ENCODE measurements at places on chromosomes 12 and 14.

- no peak for DNase-seq
Observed at GRCh38 chr12:27576667-27577347, 52.8 kb downstream of the PPFIBP1 start.

GRCh38 chr14:105093431-105094192 lies 28.4 kb upstream of the GPR132 start:
- no peak for DNase-seq

- DNase-seq: no peak
Observed at GRCh38 chr12:43289426-43289801, 262.6 kb downstream of the ADAMTS20 start.

DNA sequence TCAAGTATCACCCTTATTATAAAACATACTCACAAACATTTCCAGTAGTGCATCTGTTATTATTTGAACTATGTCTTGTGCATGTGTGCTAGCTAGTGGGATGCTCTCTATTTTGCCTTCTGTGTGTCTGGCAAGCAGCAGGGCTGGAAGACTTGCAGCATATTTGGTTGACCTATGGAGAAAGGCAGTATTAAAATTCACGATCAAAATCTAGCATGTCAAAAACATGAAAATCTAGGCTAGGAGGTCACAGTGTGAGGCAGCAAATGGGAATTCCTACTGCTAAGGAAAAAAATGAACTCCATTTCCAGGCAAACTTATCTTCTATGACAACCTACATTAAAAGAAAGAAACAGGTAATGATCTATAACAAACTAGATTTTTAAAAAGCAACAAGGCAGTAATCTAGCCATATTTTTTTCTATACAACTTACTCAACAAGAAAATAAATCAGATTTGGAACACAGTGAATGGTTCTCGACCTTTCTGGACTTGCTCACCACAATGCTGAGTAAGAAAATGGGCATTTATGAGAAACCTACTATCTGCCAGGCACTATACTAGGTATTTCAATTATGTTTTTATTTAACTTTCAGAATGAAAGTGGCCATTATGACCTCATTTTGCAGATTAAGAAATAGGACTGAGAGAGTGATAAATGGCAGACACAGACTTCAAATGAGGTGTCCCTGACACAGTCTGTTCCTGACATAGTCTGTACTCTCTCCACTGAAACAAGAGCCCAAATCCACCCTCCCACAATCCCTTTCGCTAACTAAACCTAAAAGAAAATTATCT lies 96.8 kb downstream of the TXNDC16 start:
- DNase-seq: peak; percentile 47

- no peak for DNase-seq
Observed at GRCh38 chr14:66543996-66544395, 36.0 kb downstream of the GPHN start.

DNA sequence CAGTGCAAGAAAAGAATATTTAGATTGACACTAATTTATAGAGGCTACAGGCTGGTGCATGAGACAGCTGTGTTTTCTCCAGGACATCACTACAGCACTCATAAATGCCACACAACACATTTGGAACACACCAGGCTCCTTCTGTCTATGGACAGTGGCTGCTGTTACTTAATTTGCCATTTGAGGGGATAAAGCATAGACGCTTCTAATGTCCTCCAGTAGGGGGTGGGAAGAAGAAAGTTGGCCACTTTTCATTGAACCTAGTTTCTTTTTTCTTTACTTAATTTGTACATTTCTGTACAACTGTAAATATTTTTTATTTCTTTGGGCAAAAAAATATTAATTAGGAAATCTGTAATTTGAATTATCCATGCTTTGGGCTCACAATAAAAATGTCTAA lies 12.4 kb upstream of the RTN1 start:
- no peak for DNase-seq

DNA sequence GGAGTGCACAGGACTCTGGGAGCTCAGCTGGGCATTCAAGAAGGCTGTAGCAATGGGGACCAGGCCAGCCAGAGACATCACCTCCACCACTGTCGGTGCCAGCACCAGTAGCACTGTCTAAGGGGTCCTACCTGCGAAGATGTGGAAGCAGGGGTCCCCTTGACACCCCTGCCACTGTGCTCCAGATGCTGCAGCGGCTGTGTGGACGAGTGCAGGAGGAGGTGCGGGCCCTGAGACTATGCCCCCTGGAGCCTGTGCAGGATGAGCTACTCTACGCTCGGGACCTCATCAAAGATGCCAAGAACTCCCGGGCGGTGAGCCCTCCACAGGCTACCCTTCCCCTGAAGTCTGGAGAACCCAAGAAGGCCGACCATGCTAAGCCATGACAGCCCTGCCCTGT lies 8.6 kb downstream of the CARMIL3 start:
- DNase-seq: no peak

- no peak for DNase-seq
Observed at GRCh38 chr14:52244328-52244727, 23.2 kb upstream of the PTGDR start.

DNA sequence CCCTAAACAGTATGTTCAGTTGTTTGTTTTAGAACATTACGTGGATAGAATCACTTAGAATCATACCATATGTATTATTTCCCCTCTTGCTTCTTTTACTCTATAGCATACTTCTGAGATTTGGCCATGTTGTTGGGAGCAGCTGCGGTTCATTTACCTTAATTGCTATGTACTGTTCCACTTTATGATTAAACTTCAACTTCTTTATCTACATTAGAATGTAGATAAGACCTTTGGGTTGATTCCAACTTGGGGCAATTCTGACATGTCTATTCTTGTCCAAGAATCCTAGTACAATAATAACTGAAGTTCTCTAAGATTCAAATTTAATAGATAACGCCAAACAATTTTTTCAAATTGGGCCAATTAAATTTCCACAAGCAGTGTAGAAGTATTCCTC lies 80.7 kb downstream of the GRIN2B start:
- no peak for DNase-seq

DNA sequence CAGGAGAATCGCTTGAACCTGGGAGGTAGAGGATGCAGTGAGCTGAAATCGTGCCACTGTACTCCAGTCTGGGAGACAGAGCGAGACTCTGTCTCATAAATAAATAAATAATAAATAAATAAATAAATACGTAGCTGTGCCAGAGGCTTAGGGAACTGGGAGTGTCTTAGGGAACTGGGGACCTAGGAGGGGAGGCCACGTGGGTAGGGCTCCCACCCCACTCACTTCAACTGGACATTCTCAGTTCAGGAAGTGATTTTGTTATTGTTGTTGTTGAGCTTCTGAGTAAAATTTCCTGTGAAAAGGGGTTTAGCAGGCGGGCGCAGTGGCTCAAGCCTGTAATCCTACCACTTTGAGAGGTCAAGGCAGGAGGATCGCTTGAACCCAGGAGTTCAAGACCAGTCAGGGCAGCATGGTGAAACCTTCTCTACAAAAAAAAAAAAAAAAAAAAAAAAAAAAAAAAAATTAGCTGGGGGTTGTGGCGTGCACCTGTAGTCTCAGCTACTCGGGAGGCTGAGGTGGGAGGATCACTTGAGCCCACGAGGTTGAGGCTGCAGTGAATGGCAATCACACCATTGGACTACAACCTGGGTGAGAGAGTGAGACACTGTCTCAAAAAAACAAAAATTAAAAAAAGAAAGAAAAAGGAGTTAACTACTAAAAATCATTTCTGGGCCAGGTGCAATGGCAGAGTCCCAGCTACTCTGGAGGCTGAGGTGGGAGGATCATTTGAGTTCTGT lies 19.0 kb upstream of the ANKRD9 start:
- DNase-seq: no peak

DNA sequence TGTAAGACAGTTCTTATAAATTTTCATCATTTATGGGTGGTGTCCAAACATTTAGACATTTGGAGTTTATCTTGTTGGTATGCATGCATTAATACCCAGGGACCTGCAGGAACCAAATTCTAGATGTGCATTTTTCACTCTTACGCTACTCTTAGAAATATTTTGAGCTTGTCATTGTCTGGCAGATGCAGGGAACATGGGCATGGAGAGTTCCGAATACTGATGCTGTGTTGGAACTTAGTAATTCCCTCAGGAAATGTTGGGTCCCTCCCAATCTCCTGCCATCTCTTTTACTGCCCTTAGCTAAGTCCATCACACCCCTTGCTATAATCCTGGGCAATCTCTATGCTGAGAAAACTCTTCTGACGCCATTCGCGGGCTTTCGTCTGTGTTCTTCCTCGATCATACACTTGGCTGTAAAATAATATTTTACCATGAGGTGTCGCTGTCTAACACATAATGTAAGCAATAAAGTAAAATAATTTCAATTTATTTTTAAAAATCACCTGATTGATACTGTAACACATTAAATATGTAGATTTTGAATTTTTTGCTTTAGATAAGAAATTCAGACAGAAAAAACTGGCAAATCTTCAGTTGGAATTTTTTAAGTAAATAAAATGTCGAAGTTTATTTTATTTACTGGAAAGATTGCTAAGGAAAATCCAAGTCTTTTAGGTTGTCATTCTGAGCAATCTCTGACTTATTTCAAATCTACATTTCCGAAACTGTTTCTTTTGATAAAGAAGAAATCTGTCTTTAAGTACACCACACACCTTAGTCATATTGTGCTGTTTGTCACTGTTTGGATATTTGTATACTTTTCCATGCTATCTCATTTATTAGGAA lies 304.1 kb upstream of the SSTR1 start:
- peak; percentile 9 for DNase-seq

- no peak for DNase-seq
Observed at GRCh38 chr14:106491851-106492250, 965.5 kb downstream of the TMEM121 start.

- no peak for DNase-seq
Observed at GRCh38 chr14:93855737-93856136, 67.5 kb upstream of the PRIMA1 start.

DNA sequence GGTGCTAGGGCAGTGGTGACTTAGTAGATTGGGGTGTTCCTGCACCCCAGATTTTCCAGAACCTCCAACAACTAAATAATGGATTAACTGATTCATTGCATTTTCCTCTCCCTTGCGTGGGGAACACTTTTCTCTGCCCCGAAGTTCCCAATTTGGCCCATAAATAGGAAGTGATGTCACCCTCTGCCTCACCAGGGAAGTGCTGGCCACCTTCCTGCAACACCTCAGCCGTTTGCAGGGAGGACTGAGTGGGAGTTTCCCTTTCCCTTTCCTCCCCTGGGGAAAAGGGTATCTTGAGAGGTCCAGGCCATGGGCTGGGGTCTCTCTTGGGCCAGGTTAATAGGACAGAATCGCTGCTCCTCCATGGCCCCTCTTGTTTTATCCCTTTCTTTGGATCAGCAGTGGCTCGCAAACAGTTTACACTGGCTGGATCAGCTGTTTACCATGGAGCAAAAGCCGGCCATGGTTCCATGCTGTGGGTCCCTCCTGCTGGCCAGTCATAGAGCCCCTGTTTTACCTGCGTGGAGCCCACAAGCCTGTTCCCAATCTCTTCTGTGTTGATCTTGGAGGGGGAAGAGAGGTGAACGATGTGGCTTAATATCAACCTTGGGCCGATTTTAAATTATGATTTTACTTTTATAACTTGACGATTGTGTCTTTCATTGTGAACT lies 91.6 kb upstream of the VRK1 start:
- DNase-seq: no peak

- DNase-seq: no peak
Observed at GRCh38 chr14:75781096-75781495, 120.0 kb downstream of the TTLL5 start.

GRCh38 chr12:57815177-57816000 lies 3.1 kb downstream of the AVIL start:
- no peak for DNase-seq

GRCh38 chr14:58298477-58299400 lies at the start of gene ARID4A:
Gene ARID4A (plus strand): TSS chr14:58298555. CDS start chr14:58299855, 1,300 bp downstream.
- no peak for DNase-seq

GRCh38 chr12:89877671-89878070 lies 169.0 kb upstream of the ATP2B1 start:
- DNase-seq: no peak

- no peak for DNase-seq
Observed at GRCh38 chr12:26062566-26062965, 62.3 kb downstream of the BHLHE41 start.

DNA sequence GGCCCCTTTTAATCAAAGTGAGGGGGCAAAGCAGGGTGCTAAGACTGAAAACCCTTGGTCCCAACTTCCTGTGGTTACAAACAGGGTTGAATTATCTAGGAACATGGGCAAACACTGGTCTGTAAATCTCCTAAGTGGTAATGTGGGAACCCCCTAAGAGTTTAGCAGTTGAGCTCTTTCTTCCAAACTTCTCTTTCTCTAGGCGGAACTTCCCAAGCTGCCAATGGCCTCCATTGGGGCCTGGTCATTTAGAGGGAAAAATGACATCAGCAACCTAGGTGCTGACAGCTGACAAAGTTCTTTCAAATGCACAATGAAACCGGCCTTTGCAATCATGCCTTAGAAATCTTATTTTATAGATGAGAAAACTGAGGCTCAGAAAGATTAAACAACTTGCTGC lies 17.7 kb downstream of the HEBP1 start:
- DNase-seq: no peak

- DNase-seq: no peak
Observed at GRCh38 chr12:111585690-111586089, 13.4 kb downstream of the ATXN2 start.

DNA sequence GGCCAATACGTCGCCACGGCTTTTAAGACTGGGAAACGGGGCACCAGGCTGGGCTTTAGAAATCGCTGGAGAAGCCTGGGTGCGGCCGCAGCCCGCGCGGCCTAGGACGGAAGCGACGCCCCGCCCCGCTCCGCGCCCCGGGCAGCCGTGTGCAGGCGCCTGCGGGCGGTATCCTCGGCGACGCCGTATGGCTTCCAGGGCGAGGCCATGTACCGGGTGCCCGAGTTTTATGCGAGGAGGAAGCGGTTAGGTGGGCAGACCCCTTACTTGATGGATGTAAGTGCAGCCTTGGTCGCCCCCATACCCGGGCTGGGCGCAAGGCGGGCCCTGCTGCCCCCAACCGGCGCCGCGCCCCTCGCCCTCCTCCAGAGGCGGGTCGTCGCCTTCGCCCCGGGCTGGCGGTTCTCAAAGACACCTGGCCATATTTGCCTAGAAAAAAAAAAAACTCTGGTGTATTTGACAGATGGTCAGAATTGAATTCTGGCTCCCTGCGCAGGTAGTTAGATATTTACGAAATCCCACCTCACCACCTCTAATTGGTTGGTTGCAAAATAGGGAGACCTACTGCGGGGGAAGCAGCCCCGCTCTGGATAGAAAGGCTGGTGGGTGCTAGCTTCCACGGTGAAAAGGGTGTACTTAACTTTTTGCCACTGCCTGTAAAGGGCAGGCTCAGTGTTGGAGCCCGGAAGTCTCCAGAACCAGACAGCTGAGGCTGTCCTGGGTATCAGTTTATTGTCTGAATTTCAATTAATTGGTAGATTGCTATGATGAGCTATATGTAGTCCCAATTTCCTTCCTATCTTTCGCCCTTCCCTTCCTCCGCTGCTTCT lies at the start of gene PPP1R36:
PPP1R36 (plus strand) TSS at position 171 of the 830 bp plus-strand sequence; CDS start at position 208, 37 bp downstream.
- DNase-seq: no peak

- no peak for DNase-seq
Observed at GRCh38 chr12:51904951-51905470, 2.3 kb upstream of the ACVRL1 start.
